A549 treated with ZK216348 at 1 μM for 4 hours (cell line): ENCODE measurements at places on chromosomes 4 and X. TPM values are rescaled to one million over a fixed set of nuclear protein-coding genes. Genes with fewer than 3 reads are reported as not detected.

Gene DCAF12L2
- 0.05 to 0.09 TPM (median 0.07 TPM) in 3 of 5 replicates, not detected in the others for total RNA-seq

Gene ZIC3
- total RNA-seq: not detected in 5 replicates

Gene REPS2
- total RNA-seq: 0.50 to 2.2 TPM (median 0.81 TPM) in 5 replicates

Gene AMTN
- not detected in 5 replicates for total RNA-seq

Gene FDCSP
- not detected in 5 replicates for total RNA-seq

Gene CLTRN
- total RNA-seq: 0.39 to 0.97 TPM (median 0.66 TPM) in 5 replicates

Gene USP17L22
- not detected in 5 replicates for total RNA-seq

Gene YY2
- total RNA-seq: 1.9 to 2.8 TPM (median 2.4 TPM) in 5 replicates

Gene FAM156A
- 12.0 to 23.8 TPM (median 14.8 TPM) in 5 replicates for total RNA-seq

Gene GRIA2
- not detected in 5 replicates for total RNA-seq

Gene SLC25A43
- 23.9 to 35.9 TPM (median 31.8 TPM) in 5 replicates for total RNA-seq

Gene MTCP1
- 11.2 to 25.1 TPM (median 20.2 TPM) in 5 replicates for total RNA-seq

Gene ARMCX1
- 0.22 to 0.51 TPM (median 0.41 TPM) in 5 replicates for total RNA-seq

Gene PRDM8
- 0.14 to 0.63 TPM (median 0.27 TPM) in 5 replicates for total RNA-seq

Gene TEX13B
- not detected in 5 replicates for total RNA-seq

Gene GRID2
- not detected in 5 replicates for total RNA-seq

Gene FAM47A
- not detected in 5 replicates for total RNA-seq

Gene CFAP99
- 0.19 to 0.51 TPM in 2 of 5 replicates, not detected in the others for total RNA-seq

Gene MAGEA8
- total RNA-seq: not detected in 5 replicates

Gene SPANXB1
- total RNA-seq: 2.2 to 3.1 TPM (median 2.3 TPM) in 5 replicates

Gene SOD3
- total RNA-seq: not detected in 5 replicates

Gene CLCN3
- total RNA-seq: 14.8 to 19.7 TPM (median 16.7 TPM) in 5 replicates

Gene ATP2B3
- 0.05 to 0.21 TPM (median 0.07 TPM) in 4 of 5 replicates, not detected in the other for total RNA-seq
